NT2/D1 (cell line): ENCODE measurements at places on chromosomes 1 and 21.

GRCh38 chr21:36563341-36563926 is 83.5 kb upstream of the CLDN14 start:
- no peak for DNase-seq

DNA sequence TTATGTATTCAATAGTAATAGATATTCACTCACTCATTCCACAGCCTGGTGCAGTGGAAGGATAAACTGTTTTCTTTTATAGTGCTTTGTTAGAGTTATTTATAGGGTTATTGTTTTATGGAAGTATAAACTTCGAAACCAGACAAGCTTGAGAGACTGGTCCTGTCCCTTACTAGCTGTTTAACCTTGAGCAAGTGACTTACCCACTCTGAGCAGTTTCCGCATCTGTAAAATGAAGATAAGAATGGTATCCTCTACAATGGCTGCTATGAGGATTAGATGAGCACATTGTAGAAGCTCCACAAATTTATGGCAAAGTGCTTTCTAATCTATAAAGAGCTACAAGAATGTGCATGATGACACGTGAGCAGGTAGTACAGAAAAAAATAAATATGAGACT is 30.8 kb upstream of the EPS15 start:
- DNase-seq = no peak

DNA sequence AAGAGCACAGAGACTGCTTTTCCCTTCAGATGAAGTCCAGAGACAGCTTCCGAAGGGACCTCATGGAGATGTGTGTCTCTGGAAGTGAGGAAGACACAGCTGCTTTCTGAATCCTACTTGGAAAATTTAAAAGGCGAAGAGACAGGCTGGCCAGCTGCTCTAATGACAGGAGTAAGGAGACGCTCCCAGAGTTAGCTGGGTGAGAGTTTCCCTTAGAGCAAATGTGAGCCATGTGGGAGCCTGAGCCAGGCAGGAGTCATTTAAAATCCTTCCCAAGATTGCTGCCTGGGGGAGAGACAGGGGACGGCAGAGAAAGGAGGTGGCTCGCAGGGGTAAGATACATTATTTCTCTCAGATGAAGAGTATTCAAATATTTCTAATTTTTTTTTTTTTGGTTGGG is 53.1 kb downstream of the ZNF326 start:
- no peak for DNase-seq

GRCh38 chr1:223628233-223629125 is 37.0 kb downstream of the CAPN8 start:
- DNase-seq = peak; percentile 52

DNA sequence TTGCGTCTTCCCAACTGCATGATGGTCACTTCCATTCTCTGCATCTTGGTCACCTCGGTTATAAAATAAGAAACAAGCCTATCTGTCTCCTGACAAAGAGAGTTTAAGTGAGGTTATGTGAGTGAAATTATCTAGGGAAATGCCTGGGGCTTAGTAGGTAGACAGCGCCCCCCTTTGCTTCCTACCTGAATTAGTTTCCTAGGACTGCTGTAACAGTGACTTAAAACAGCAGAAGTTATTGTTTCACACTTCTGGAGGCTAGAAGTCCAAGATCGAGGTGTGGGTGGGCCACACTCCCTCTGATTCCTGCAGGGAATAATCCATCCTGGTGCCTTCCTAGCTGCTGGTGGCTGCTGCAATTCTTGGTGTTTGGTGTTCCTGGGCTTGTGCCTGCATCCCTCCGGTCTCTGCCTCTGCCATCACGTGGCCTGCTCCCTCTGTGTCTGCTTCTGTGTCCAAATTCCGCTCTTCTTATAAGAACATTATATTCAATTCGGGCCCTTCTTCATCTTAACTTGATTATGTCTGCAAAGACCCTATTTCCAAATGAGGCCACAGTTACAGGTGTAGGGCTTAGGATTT is 92.6 kb downstream of the IGSF21 start:
- DNase-seq = no peak

- DNase-seq = no peak
Measured at GRCh38 chr21:36436829-36437744, 42.8 kb downstream of the CLDN14 start.

DNA sequence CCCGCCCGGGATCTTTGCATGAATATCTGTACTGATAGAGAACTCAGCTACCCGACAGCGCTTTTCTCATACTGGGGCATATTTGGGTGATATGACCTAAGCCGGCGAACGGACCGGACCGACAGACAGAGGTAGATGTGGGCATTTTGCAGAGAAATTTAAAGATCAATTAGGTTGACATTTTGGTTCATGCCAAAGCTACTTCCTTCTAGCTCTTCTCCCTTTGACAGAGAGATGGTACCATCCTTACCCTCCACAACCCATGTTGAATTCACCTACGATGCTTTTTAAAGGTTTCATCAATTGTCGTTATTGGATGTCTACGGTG is 459 bp downstream of the ARV1 start:
- DNase-seq = no peak
